ENCODE measurements at places on chromosomes 13 and 19.

DNA sequence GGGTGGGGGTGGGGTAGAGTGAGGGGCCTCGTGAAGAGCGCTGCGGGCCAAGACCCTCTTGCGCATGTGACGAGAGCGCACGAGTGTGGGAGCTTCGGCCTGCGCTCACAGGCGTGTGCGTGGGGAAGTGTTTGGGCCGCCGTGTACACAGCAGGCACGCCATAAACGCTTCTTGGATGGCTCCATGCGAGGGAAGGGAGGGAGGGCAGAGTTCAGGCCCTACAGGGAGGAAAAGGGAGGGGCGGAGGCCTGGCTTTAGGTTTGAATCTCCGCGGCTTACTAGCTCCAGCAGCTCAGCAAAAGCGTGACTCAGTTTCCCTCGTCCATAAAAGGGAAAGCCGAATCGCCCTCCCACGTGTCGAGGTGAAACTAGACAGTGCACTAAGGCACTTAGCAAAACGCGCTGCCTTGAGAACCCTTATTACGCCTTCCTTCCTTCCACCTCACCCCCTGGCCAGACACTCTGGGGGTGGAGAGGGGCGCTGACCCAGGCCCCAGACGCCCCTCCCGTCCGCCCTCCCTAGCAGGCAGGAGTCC lies 12.5 kb downstream of the GADD45B start:
- no peak for DNase-seq

GRCh38 chr13:48661107-48661506 lies 7.4 kb downstream of the CYSLTR2 start:
- no peak for DNase-seq

DNA sequence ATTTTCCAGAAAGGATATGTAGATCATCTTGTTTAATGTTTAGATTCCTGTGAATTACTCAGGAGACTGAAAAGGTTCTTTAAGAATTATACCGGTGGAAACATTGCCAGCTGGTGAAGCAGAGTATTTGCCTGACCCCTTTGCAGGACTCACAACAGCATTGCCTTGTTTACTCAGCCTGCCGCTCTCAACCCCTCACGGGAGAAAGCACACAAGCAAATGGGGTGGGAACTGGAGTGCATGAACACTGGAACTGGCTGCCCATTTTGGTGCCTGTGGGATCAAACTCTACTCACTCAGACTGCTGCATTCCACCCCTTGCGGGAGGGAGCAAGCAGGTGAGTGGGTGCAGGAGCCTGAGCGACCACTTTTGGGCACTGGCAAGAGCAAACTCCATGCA lies 804.7 kb upstream of the SLITRK1 start:
- DNase-seq = no peak

DNA sequence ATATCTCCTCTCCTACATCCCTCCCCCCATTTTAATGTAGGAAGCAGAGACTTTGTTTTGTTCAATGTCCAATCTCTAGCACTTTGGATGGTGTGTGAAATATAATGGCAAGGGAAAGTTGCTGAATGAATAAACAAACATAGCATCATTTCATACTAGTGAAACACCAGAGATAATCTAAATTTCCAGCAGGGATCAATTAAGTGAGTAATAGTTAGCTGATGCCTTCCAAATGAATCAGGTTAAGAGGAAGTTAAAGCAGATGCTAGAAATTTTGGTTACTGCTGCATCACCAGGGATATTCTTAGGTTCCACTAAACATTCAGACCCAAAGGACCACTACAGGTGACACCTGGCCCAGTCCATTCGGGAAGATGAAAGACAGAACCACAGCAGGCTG lies 8.1 kb downstream of the MRPS31 start:
- no peak for DNase-seq

- DNase-seq = no peak
Observed at GRCh38 chr13:93853912-93854311, 625.6 kb downstream of the DCT start.

DNA sequence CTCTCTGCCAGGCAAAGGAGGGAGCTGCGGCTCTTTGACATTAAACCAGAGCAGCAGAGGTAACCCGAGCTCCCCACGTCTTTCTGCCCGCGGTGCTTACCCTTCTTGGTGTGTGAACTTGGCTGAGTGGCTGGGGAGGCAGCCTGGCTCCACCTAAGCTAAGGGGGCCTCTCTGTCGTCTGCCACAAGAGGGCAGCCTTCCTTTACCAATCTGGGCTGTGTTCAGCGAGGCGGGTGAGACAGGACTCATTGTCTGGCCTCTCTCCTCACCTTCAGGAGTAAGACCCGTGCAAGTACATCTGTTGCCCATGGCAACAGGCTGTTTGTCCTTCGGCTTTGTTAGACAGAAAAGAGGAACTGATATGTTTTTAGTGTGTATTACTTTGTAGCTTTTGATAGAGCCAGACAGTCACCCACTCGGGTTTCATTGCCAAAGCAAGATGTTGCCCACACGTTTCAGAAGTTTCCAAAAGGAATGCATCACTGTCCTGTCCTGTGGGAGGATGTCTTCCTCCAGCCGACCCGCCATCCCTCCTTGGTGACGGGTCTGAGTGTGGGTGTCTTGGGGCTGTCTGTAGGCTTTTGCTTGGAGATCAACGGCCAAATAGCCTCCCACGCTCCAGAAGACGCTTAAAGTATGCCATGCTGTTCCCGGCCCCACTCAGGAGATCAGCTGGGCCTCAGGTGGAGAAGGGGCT lies 4.6 kb downstream of the POP4 start:
- DNase-seq = peak; percentile 87

DNA sequence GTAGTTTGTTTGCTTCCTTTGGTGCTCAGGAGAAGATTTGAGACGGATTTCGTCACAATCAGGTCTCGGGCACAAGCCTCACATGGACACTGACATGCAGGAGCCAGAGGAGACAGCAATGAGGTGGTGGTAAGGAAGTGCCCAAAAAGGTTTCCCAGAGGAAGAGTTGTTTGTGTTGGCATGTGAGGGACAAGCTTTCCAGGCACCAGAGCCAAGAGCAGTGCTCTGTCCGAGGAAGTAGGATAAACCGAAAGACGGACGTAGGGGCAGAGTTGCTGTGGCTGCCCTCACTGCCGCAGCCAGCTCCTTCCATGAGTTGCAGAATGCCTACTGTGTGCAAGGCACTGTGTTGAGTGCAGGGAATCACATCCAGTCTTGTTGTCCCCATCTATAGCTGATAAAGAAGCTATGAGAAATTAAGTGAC lies 27.7 kb downstream of the SAE1 start:
- DNase-seq = no peak

DNA sequence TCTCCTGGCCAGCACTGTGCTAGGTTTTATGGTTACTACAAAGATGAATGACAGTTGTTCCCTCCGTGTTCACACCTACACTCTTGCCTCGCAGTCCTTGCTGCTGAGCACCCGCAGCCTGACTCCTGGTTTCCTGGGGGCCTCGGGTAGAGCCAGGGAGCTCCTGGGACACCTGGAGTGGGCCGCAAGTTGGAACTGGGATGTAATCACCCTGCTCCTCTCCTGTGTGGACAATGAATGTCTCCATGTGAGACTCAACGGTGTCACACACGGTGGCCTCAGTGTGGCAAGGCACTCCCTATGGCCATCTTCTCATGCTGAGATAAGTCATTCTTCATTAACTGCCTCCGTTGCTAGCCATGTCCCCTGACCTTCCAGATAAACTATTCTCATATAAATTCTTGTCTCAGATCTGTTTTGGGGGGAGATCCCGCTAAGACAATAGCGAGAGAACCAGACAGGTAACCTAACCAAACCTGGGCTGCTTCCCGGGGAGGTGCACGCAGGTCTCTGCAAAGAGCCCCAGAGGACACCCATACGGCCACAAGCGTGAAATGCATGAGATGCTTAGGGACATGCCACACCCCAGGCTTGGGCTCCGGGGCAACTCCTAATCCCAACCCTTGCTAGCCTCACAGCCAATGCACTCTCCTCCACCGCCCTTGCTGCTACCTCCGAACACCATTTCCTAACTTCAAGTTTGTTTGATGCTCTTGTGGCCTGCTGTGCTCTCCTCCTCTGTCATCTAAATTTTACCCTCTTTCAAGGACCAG lies 87.2 kb upstream of the IRS2 start:
- DNase-seq = no peak

All from CD8-positive, alpha-beta T cell (primary cell).